SK-N-DZ (cell line): ENCODE measurements at places on chromosomes 6 and 20.

DNA sequence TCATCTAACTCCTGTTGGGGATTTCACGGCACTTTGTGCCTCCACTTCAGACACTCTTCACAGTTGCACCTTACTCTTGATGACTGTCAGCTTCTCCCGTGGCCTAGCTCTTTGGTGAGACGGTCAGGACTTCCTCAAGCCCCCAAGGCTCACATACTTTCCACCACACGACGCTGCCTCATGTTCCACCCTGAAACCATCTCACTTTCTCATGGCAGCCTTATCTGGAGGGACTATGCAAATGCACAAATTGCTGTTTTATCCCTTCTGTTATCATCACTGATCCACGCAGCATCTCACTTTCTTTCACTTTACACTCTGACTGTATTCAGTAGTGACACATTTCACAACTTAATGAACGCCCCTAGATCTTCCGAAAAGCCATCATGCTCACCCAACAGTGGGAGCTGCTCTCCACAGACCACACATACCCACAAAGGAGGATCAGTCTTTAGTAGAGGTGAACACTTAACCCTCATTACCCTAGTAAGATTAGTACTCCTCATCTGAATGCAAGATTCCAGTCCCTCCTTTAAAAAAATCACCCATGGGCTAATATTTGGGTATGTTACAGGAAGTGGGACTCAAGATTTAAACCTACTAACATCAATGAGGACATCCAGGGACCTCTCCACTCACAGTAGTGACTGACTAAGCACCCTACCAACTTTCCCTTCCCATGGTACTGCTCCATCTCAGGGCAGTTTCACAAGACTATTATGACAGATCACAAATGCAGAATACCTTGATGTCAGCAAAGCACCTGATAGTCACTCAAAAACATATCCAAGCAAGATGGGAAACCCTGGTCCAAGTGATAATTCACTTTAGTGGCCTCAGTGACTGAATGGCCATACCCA lies 35.4 kb downstream of the FYN start:
- no peak for DNase-seq

- no peak for DNase-seq
These were observed 39.1 kb downstream of the ADGRF5 start for GRCh38 chr6:46882645-46883044.

DNA sequence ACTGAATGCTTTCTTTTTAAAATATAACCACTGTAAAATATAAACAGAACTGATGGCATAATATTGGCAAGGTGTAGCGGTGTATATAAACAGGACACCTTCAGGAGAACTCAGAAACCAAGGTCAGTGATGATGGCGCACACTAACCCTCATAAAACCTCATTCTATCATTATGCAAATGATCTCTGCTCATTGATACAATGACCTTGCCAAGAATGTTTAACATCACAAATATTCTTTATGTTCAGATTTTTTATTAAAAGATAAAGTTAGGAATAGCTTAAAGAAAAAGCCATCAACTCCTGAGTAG lies 48.6 kb upstream of the DST start:
- DNase-seq = no peak

GRCh38 chr6:96613291-96613999 lies 50.5 kb downstream of the FHL5 start:
- DNase-seq = no peak

- DNase-seq = no peak
These were observed 24.5 kb downstream of the ILRUN start for GRCh38 chr6:34671801-34672656.

DNA sequence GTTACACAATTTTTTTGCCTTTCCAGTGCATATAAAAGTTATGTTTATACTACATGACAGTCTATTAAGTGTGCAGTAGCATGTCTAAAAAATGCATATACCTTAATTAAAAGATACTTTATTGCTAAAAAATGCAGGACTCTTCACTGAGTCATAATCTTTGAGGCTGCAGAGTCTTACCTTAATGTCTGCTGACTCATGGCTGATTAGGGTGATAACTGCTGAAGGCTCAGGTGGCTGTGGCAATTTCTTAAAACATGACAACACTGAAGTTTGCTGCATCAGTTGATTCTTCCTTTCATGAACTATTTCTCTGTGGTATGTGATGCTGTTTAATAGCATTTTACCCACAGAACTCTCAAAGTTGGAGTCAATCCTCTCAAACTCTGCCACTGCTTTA lies 19.1 kb downstream of the ZSCAN23 start:
- no peak for DNase-seq

- DNase-seq = no peak
These were observed 231.3 kb upstream of the FLRT3 start for GRCh38 chr20:14568701-14569100.

DNA sequence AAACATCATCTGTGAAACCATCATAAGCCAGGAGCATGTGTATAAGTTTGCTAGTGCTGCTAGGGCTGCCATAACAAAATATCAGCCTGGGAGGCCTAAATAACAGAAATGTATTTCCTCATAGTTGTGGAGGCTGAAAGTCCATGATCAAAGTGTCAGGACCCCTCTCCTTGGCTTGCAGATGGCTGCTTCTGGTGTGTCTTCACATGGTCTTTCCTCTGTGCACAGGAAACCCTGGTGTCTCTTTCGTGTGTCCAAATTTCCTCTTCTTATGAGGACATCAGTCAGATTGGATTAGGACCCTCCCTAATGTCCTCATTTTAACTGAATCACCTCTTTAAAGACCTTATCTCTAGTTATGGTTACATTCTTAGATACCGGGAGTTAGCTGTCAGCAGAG lies 6.2 kb upstream of the CITED2 start:
- no peak for DNase-seq

DNA sequence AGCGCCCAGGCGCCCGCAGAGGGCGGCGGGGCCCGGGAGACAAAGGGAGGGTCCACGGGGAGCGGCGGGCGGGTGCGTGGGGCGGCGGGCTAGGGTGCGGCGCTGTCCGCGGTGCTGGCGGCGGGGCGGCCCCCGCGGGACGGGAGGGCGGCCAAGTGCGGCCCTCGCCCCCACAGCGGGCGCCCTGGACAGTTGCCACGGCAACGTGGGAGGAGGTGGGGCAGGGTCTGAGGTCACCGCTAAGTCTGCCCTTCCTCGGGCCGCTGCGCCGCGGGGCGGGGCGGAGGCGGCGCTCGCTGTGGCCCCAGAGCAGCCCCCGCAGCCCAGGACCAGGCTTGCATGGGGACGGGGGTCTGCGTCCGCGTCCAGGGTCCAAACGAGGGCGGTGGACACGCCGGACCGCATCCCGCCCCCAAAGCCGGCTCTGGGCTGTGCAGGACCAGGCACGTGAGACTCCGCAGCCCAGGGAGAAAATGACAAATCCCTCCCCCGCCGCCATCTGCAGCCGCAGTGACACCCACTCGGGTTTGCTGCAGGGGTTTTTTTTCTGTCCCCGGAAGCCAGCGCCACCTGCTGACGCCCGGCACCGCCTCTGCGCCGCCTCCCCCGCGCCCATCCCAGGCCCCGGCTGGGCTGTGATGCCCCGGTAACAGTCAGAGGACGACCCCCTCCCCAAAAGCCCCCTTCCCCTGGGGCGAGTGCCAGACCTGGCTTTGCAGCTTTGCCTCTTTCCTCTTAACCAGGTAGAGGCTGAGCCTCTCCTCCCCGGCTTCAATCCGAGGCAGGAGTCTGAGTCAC lies 36.8 kb downstream of the YTHDF1 start:
- DNase-seq = peak; percentile 85

DNA sequence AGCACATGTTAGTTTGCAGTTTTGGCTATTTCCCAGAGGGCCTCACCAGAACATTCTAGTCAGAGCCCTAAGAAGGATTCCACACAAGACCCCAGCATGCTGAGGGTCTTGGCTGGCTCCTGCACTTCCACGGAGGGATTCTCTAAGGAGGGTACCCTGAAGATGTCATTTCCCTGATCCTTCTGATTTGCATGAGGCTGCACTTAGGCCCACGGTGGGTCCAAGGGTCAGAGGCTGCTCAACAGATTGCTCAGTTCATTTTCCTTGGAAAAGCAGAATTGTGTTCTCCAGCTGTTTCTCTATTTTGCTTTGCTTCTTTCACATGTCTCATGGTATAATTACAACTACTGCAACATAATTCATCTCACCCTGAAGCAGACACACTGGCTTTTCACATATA lies 22.2 kb downstream of the PREP start:
- no peak for DNase-seq

DNA sequence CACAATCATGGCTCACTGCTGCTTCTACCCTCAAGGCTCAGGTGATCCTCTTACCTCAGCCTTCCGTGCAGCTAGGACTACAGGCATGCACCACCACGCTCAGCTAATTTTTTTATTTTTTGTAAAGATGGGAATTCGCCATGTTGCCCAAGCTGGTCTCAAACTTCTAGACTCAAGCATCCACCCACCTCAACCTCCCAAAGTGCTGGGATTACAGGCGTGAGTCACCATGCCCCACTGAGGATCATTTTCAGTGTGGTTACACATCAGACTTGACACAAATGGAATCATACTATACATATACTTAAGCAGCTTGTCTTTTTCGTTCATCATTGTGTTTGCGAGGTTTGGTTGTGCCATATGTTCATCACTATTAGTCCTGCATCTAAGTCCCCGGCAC lies 26.6 kb downstream of the ZC3H12D start:
- DNase-seq = no peak

GRCh38 chr6:113402544-113402943 lies 454.6 kb upstream of the MARCKS start:
- DNase-seq = peak; percentile 36

DNA sequence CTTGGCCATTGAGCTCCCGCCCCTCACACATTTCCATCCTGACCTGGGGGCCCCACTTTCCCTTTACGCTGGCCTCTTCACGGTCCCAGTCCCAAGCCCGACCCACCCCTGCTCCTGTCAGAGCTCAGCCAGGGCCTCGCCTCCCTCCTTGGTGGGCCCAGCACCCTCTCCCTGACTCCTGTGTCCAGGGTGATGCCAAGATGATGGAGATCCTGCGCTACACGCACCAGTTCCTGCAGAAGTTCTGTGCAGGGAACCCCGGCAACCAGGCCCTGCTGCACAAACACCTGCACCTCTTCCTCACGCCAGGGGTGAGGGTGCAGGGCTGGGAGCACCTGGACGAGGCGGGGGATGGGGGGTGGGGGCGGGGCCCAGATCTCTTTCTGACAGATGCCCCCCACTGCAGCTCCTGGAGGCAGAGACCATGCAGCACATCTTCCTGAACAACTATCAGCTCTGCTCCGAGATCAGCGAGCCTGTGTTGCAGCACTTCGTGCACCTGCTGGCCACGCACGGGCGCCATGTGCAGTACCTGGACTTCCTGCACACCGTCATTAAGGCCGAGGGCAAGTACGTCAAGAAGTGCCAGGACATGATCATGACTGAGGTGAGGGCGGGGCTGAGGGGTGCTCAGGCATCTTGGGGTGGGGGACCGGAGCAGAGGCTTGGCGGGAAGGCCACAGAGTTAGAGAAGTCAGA lies 33.1 kb downstream of the UQCC2 start:
- DNase-seq = no peak
